ENCODE measurements at places on chromosomes 4 and X.

DNA sequence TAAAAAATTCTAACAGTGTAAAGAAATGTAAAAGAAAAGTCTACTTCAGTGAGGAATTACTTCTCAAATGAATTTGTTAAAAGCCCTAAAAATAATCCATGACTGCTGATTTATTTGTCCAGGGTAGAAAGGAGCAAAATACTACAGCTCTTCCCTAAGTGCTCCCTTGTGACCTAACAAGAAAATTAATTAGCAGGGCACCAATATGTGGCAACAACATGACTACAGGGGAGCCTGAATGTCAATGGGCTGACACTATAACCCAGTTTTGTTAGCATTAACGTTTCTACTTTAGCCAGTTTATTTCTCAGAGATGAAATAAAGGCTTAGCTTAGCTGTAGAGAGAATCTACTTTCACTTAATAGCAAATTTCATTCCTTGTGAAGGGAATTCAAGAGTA lies 918.9 kb upstream of the EPHA5 start:
- no peak for DNase-seq

DNA sequence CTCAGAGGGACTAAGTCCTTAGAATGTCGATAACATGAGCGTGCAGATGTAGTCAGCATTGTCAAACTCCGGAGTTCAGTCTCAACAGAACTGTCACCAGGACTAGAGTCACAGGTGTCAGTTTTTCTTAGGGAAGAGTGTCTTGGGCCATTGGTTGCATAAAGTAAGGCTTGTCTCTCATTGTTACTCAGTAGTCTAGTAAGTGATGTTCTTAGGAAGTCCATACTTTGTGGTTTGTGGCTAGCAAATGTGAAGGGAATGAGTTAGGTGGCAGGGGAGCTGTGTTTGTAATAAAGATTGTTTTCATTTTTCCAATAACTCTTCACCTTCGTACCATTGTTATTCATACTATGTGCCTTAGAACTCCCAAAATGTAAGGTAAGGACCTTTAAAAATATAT lies 119.6 kb downstream of the AFF2 start:
- DNase-seq: no peak

GRCh38 chrX:22730542-22730941 lies 269.2 kb upstream of the DDX53 start:
- no peak for DNase-seq

DNA sequence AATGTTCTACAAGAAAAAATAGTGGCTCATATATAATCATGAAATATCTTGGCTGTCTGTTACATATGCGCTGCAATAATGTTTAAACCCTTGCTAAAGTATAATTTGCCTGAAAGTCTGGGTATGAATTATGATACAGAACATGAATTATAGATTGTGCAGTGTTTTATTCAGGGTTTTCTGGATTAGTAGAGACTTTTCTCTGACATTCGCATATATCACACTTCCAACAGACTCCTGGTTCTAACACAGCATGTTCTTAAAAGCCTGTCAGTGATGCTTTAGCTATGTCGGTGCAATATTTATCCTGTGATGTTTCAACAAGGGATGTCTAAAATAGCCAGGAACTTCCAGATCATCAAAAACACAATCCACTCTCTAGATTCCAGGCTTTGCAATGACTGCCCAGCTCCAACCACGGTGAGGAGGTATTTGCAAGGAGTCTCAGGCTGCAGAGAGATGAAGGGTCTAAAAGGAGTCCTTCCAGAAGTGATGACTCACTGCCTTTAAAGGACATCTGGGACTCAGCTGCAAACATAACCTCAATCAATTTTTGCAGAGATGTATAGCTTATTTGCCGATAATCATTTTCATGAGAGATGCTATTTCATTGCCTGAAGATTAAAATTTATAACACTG lies 69.4 kb downstream of the RWDD4 start:
- DNase-seq: no peak

- no peak for DNase-seq
Observed at GRCh38 chr4:184309241-184310170, 91.8 kb upstream of the ENPP6 start.

DNA sequence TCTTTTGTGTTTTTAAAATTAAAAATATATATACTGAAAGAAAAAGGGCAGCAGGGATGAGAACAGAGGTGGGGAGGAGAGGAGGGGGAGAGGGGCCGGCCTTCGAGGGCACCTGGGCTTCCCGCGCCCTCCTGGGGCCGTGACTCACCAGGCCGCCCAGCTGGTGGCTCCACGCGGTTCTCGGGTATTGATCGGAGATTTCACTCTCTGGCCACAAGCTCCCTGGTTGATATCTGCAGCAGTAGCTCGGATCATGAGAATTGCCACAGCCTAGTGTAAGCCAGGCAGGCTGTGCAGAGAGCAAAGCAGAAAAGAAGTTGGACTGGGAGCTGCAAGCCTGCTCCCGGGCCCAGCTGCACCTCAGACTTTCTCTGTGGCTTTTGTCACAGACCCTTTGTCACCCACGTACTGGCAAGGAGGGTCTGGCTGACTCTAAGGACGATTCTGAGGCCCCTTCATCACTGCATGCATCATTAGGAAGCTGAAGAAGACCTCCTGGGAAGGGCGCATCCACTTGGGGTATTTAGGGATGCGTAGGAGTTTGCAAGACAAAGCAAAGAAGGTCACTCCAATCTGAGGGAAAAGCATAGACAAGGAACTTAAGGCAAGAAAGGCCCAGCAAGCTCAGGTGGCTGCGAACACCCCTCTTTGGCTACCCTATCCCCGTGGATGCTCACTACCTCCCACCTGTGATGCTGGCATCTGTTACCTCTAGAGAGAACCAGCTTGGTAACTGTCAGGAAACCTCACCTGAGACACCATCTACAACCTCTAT lies 71.7 kb downstream of the CPZ start:
- DNase-seq: no peak

GRCh38 chrX:71659342-71659741 lies 8.0 kb upstream of the LOC101059915 start:
- no peak for DNase-seq

DNA sequence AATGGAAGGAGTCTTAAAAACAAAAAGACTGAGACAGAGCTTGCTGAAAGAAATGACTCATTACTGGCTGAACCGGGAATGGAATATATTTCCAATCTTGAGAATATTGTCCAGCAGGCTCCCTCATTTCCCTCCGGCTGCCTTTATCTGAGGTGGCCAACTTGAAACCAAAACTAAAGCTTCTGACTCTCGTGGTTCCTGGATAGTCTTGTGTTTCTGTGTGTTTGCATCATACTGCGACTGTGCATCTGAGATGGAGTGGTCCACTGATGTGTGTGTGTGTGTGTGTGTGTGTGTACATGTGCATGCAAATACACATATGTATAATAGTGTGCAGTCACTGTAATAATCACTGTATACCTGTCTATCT lies 145.6 kb upstream of the SCML1 start:
- peak; percentile 58 for DNase-seq

- DNase-seq: no peak
Observed at GRCh38 chr4:622071-622995, 3.0 kb upstream of the PDE6B start.

DNA sequence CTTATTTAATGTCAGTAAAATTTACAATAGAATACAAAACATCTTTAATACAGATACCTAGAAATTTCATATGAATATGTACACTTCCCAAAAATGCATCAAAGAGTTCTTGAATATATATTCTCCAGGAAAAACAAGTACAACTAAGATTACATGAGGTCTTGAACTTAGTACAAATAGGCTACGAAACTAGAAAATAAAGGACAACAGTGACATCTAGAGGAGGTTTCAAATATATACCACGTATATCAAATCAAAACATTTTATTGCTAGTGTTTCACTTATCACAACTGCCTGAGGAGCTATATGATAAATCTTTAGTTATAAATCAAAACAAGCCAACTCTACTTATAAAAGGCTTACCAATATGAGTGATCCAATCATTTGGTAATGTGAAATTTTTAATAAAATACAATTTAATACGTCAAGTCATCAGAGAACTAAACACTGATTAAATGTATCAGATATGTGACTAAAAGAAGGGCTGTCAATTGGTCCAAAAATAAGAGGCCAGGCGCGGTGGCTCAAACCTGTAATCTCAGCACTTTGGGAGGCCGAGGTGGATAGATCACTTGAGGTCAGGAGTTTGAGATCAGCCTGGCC lies 36.6 kb downstream of the ANAPC10 start:
- DNase-seq: no peak

DNA sequence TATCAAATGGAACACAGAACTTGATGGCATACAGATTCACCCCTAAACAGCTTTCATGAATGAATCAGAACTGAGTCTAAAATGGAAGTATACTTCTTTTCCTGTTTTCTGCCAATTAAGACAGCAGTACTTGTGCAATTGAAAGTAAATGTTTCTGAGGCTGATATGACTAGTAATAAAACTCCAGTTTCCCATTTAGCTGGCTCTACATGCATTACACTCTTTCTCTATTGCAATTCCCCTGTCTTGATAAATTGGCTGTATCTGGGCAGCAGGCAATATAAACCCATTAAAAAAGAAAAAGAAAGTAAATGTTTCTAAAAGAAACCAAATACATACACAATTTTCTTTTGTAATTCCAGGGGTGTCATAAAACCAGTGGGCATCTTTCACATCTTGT lies 4.6 kb downstream of the NOA1 start:
- DNase-seq: no peak

- DNase-seq: no peak
Observed at GRCh38 chr4:13309751-13310150, 174.4 kb downstream of the RAB28 start.

- no peak for DNase-seq
Observed at GRCh38 chr4:173499658-173500535, 30.1 kb downstream of the HAND2 start.

GRCh38 chr4:176635372-176636261 lies 157.1 kb downstream of the VEGFC start:
- peak; percentile 72 for DNase-seq

GRCh38 chr4:38572793-38573192 lies 91.2 kb upstream of the KLF3 start:
- DNase-seq: no peak

All from AG09309 (cell line).